ENCODE measurements at places on chromosomes 2 and 18.

GRCh38 chr18:413233-413632 lies 87.3 kb downstream of the COLEC12 start:
- no peak for DNase-seq

DNA sequence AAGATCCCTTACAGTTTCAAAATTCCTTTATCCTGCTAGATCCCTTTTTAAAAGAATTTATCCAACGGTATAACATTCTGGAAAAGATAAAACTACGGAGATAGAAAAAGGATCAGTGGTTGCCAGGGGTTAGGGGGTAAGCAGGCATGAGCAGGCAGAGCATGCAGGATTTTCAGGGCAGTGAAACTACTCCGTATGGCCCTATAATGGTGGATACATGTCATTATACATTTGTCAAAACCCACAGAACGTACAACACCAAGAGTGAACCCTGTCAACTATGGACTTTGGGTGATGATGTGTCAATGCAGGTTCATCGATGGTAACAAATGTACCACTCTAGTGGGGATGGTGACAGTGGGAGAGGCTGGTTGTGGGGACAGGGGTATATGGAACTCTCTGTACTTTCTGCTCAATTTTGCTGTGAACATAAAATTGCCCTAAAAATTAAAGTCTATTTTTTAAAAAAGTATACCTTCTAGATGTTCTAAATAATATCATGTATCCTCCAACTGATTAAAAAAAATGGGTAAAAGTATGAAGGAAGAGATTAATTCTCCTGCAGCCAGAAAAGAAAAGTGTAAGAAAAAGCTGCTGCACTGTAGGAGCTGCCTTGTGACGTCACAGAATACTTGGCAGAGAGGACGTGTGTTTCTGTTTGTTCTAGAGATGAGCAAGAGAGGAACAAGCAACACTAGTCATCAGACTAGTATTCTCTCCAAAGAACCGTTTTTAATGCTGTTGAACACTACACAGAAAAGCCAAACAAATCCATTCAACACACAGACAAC lies 23.6 kb downstream of the ANKRD44 start:
- peak; percentile 66 for DNase-seq

DNA sequence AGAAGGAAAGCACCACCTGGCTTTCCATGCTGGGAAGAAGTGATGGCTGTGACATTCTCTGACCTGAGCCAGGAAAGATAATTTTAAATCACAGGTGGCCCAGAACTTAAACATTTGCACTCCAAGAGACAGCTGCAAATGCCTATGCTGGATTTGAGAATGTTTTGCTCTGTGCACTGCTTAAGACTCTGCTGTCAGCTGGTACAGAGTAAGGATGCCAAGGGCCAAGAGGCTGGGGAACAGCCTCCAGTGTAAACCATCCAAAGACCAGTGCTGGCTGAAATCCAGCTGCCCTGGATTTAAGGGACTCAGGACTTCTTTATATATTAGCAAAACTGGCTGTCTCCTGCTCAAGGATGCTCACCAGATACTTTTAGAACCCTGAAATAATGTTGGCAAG lies 3.9 kb downstream of the HOXD8 start:
- DNase-seq: no peak

DNA sequence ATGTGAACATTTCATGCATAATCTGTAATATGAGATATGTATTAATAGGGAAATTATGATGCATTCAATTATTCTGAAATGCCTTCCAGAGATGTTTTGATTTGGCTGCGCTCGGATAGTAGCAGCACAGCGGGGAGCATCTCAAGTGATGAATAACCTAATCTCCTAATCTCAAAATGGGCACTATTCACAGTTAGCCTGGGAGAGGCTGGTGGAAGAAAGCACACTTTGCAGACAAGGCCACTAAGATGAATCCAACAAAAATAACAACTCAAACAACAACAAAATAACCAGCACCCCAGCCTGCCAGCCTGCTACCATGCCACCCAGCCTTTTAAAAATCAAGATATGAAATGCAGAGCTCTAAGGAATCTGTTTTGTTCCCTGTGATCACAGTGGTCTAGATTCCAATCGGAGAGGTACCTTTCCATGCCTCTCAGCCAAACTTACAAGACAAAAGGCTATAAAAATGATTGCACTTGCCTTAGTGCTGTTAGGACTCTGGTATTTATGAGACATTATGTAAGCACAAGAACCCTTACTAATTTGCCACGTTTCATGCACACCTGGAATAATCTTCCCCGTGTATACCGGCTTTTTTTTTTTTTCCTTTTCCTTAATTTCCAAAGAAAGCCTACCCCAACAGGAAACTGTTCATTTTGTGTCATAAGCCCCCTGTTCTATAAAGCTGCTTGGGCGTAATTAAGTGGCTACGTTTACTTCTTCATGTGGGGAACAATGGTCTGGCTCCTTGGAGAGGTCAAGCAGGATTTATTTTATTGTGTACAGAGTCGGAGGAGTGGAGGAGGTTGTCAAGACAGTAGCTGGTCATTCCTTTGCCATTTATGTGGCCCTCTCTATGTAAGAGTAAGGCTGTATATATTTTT lies 526.9 kb upstream of the FANCL start:
- no peak for DNase-seq

DNA sequence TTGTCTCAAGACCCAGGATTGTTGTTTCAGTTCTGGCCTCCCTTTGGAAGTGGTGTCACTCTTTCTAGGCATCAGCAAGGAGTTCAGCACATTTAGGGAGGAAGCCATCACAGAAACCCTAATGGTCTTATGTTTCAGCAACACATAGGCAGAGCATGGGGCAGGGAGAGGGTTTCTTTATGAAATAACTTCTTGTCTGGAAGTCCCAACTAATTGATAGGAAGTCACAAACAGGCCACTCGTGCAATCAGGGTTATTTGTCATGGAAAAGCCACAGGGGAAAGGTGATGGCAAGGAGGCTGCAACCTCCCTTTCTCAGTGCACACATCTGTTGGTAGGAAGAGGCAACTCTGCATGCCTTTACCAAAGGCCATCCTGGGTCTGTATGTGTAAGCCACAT lies 103.0 kb downstream of the BCL11A start:
- no peak for DNase-seq

DNA sequence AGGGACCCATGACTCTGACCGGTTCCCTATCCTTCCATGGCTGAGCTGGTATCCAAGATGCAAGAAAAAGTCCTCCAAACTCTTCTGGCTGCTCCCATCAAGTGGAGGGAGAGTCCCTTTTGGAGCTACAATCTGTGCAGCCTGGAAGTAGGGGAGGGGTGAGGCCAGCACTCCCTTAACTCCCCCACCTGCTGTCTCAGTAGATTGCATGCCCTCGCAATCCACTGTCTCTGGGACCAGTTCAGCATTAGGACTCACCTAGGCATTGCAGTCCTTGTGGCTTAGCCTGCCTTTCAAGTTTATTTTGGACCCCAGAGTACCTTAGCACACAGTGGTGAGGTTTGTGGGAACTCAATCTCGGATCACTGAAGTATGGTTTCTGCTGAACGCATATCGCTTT lies 14.2 kb upstream of the FMNL2 start:
- no peak for DNase-seq

- DNase-seq: no peak
These were observed 2.9 kb upstream of the KANSL1L start for GRCh38 chr2:210174086-210174485.

GRCh38 chr2:234671716-234672115 lies 174.8 kb upstream of the ARL4C start:
- no peak for DNase-seq

GRCh38 chr2:24877067-24877466 lies 43.0 kb downstream of the ADCY3 start:
- DNase-seq: no peak

DNA sequence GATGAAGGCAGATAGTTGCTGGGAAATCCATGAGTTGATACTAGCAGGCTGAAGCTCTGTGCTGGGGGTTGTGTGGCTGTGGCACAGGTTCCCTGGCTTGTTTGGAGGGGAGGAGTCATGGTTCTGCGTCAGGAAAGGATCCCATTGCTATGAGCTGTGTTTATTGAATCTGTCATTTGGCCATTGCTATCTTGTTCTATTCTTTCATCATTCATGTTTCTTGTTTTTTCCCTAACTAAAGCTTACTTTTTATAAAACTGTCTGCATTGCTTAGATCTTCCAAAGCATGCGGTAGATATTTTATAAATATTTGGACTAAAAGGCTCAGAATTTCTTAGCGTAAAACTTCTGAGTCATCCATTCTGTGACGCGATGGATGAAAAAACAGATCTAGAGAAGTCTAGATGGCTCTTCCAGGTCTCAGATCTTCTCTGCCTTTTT lies 335.3 kb downstream of the PTPRM start:
- DNase-seq: no peak

DNA sequence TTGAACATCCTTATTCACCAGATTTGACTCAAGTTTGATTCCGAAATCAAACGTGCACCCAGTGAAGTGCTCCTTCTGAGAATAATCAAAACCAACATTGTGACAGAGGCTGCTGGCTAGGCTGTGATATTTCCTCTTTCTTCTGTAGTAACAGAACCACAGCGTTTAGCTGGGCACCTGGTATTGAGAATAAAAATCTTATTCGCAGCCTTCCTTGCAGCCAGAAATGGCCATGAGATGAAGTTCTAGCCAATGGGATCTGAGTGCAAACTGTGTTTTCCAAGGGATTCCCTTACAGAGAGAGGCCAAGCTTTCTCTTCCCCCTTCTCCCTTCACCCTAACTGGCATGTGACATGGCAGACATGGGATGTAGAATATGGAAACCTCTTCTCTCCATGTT lies 51.7 kb downstream of the TMEM163 start:
- DNase-seq: no peak

DNA sequence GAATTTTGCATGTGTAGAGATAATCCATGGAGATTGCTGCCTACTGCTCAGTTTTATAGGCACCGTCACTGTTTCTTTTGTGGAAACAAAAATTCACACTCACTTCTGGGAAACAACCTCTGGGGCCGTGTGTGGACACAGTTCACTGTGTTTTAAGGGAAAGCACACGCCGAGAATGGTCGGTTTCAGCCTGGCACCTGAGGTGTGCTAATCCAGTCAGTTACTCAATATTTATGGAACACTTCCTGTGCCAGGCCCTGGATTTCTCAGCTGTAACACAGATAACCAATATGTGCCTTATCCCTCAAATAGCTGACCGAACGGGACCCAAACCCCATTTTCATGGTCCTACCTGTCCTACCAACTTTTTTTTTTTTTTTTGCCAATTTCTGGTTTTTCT lies 179.6 kb downstream of the MGAT5 start:
- DNase-seq: no peak

GRCh38 chr2:59301466-59302402 lies 1060.6 kb upstream of the FANCL start:
- no peak for DNase-seq

- no peak for DNase-seq
These were observed 221.1 kb downstream of the RDH14 start for GRCh38 chr2:18339326-18339725.

- no peak for DNase-seq
These were observed 994 bp downstream of the KLHL41 start for GRCh38 chr2:169510496-169510895.

- DNase-seq: no peak
These were observed 106.7 kb upstream of the ASB18 start for GRCh38 chr2:236370847-236371409.

DNA sequence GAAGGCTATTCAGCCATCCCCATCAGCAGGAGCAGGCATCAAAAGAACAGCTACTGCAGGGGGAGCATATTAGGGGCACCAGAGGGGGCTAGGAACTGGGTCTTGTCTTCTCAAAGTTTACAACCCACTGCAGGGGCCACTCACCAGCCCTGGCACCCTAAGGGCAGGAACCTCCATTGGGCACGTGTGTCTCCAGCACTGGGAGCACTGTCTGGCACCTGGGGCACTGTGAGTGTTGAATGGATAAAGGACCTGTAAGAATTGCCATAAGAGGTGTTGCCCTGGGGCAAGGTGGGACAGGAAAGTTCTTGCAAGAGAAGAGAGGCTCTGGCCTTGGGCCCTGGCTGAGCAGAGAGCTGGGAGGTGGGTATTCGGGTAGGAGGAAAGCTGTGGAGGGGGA lies 1.4 kb upstream of the STEAP3 start:
- no peak for DNase-seq

GRCh38 chr18:79463424-79463960 lies 67.8 kb downstream of the NFATC1 start:
- DNase-seq: no peak

DNA sequence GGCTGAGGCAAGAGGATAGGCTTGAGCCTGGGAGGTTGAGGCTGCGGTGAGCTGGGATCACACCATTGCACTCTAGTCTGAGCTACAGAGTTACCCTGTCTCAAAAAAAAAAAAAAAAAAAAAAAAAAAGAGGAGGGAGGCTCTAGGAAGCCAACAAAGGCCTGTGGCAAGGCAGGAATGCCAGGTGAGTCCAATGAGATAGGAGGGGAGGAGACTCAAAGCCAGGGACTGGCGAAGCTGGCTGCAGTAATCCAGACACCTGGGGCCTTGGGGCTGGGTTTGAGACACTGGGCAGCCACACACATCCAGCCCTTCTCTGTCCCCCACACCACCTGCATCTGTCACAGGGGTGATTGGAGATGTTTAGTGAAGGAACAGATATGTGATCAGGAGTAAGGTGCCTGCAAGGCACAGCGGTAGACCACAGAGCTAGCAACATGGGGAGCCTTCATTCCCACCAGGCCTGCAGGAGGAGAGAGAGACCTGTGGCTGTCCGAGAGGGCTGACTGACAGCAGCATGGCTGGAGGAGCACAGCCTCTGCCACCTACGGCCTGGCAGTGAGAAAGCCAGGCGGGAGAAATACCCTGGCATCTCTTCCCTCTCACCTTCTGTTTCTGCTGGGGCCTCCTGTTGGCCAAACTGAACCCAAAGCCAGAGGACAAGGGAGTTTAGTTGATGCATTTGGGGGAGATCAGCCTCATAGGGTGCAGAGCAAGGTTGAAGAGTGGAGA lies 9.5 kb downstream of the CHPF start:
- DNase-seq: no peak

DNA sequence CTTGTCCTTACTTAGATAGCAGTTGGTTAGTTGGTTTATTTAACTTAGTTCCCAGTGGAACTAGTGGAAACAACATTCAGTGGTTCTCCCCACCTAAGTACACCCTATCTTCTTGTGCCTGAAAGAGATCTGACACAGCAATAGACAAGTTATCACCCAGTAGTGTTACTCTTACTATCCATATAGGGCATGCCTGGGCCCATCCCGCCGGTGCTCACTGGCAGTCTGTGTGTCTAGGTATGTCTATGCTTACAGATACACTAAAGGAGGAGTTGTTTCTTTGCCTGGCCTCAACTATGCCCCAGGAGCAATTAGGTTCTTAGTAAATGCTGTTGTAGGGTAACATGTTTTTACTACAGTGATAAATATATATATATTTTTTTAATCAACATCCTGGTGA lies 12.0 kb upstream of the NRP2 start:
- DNase-seq: no peak

- DNase-seq: no peak
These were observed 3.5 kb upstream of the FHOD3 start for GRCh38 chr18:36294031-36294430.

- no peak for DNase-seq
These were observed 549.9 kb upstream of the FSIP2 start for GRCh38 chr2:185188656-185189055.

GRCh38 chr2:1947316-1947715 lies 203.0 kb upstream of the PXDN start:
- DNase-seq: no peak

GRCh38 chr2:224359569-224359968 lies 42.3 kb downstream of the FAM124B start:
- no peak for DNase-seq

GRCh38 chr18:35852786-35853185 lies 119.7 kb upstream of the RMP24 start:
- no peak for DNase-seq

GRCh38 chr2:97770445-97770844 lies 57.1 kb downstream of the ZAP70 start:
- DNase-seq: no peak

- no peak for DNase-seq
These were observed 72.2 kb downstream of the CRIM1 start for GRCh38 chr2:36427790-36428243.
